ENCODE measurements at places on chromosomes 16 and 17.

GRCh38 chr17:76039121-76039520 lies 12.0 kb upstream of the EVPL start:
- DNase-seq = no peak

- DNase-seq = peak; percentile 29
Observed at GRCh38 chr16:66662445-66663194, 33.9 kb downstream of the CMTM4 start.

- DNase-seq = no peak
Observed at GRCh38 chr17:14037453-14037852, 31.9 kb upstream of the COX10 start.

GRCh38 chr17:78537217-78537860 lies 39.9 kb downstream of the DNAH17 start:
- DNase-seq = no peak

DNA sequence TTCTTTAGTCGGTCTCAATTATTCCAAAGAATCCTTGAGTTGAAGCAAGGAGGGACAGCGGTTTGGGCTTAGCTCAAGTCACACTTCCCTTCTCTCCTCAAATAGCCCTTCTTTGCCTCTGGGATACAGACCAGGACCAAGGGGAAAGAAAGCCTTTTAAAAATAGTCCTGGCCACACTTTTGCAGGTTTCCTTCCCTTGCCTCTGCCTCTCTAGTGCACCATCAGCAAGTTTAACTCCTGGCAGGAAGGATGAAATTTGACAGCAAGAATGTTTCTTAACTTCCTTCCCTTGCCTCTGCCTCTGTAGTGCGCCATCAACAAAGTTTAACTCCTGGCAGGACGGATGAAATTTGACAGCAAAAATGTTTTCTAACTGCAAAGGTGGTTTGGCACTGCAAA lies 7.2 kb upstream of the G6PC1 start:
- no peak for DNase-seq

DNA sequence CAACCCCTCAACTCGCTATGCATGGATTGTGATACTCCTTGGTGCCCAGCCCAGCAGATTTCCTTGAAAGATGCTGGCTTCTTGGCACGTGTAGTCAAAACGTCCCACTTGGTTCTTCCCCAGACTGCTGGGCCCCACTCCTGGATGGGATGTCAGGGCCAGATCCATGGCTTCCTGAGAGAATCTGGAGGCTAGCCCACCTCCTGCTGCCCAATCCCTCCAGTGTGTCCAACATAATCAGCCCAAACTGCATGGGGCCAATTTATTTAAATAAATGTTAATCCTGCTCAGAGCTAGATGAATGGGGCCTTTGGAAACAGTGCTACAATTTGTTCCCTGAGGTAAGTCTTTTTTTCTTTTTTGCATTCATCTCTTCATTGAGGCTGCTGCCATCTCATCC lies 49.4 kb downstream of the WSB1 start:
- no peak for DNase-seq

GRCh38 chr16:78957317-78958100 lies 643.0 kb downstream of the MAF start:
- DNase-seq = no peak

GRCh38 chr17:34763728-34764665 lies 184.6 kb downstream of the TMEM132E start:
- no peak for DNase-seq

DNA sequence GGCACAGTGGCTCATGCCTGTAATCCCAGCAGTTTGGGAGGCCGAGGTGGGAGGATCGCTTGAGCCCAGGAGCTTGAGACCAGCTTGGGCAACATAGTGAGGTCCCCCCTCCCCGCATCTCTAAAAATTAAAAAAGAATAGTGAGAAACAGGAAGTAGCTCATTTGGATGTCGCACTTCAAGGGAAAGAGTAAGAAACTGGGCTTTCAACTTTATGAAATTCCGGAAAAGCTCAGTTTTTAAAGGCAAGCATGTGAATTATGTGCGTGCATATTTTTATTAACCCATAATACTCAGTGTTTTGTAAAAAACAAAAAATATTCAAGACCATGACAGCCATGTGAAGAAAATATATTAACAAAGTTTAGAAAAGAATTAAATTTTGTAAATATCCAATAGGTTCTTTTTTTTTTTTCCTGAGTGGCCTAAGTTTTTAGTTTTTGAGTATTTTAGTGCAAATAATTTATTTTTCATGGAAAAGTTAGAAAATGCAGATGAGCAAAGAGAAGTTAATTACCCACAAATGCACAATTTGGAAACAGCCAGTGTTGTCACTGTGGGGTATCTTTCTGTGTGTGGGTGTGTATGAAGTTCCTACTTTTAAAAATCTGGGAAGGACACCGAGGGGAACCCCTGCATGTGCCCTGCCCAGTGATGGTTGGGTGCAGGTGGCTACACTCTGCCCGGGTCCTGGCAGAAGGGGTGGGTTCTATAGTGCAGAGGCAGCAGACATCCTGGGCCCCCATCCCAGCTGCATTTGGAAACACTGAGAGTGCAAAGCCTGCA lies 40.0 kb downstream of the CIBAR2 start:
- no peak for DNase-seq

DNA sequence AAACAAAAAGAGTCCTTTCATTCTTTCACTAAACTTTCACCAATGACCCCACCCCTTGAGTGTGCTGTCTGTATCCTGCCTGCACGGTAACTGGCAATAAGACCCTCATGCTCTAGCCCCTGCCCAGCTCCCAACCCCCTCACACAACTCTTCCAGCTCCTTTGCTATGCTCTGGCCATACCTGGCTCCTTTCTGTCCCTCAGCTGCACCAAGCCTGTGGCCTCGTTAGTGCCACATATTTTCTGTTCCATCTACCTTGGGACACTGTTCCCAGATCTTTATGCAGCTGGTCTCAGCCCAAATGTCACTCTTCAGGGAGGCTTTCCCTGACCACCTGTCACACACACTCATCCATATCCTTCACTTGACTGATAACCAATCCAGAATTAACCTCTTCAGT lies 47.3 kb downstream of the C16orf82 start:
- DNase-seq = no peak

DNA sequence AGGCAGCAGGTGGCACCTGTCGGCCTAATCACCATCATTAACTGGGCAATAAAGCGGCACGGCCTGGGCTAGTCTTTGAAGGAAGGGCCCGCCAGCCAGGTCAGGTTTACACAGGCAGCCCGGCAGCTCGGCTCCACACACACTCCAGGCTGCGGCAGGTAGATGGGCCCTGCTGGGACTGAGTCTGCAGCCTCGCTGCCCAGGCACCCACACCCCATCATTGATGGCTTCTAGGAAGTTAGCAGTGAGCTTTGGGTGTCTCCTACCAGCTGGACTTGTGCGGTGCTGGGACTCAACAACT lies 6.8 kb upstream of the FOXN1 start:
- DNase-seq = no peak

- peak; percentile 41 for DNase-seq
Observed at GRCh38 chr17:4249452-4250029, 14.2 kb downstream of the ANKFY1 start.

DNA sequence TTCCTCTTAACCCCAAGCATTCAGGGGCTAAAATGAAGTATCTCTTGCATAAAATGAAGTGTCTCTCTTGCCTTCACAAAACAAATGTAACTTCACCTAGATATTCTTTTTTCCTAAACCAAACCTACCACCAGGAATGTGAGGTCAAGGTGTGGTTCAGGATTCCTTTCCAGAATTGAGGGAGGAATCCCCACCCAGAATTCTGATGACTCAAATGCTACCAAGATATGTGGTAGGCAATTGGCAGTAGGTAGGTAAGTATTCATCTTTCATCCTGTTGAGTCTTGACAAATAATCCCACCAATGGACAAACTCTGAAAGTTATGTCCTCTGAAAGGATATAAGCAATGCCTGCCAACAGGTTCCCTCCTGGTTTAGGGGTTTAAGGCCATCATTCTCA lies 26.2 kb downstream of the TRIM16 start:
- DNase-seq = no peak

DNA sequence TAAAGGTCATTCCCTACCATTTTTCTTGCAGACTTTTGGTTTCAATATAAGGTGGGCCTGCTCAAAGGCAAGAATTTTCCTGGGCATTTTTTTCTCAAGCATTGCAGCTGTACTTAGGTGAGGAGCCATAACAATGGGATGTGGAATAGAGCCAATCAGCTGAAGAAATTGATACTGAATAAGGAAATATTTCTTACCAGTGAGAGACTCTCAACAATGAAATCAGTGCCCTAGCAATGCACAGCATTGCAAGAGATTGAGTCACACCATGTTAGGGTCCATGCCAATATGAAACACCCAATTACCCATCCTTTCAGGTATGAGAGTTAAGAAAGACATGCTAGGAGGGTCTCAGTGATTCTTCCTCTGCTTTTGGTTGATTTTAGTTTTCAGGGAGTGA lies 237.6 kb downstream of the SOX9 start:
- no peak for DNase-seq

DNA sequence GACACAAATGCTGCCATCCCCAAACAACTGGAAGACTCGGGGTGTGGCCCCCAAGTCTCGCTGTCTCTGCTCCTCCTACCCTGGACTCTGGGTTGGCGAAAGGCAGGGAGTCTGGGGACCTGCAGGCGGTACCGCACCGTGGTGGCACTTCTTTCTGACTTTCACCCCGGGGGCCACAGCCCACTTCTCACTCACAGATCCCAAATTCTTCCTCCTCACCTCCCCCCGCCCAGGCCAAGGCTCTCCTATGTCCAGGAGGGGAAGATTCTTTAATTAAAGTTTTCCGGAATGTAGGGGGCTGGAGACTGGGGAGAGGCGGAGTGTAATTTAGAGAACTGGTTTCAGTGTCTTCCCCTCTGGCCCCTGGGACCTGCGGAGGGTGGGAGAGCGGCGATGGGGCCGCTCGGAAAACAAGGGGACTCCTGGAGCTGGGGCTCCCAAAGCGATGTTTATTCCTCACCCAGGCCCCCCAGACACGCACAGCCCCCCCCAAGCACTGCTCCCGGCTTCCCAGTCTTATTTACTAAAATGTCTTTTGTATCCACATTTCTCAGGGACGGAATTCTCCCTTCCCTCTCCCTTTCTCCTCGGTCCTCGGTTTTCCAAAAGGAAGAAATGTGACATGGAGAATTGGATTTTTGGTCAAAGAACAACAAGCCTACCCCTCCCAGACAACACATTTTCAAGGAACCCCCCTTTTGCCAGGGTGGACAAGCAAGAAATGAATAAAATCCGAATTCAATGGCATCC lies 1.2 kb downstream of the WNT3 start:
- no peak for DNase-seq

DNA sequence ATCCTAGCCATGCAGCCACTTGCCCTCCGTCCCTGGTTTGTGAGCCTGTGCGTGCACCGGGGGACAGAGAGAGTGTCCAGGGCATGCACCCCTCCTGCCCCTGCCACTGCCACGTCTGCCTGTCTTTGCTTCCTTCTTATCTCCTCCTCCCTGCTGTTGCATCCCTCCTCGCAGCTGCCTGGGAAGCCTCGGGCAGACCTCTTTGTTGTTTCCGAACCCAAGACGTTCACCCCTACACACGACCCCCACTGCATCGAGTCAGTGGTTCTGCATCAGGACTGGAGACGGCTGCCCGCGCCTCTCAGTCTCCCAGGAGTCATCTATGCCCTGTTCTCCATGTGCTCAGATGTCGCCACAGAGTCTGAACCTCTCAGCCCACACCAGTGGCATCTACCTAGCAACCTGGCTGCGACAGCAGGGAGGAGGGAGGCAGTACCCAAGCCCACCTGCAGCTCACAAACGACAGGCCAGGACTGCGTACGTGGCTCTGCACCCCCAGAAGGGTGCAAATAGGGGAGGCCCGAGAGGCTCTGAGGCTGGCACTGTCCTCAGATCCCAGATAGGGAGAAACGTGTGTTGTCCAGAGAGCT lies 5.2 kb downstream of the TIMP2 start:
- no peak for DNase-seq

DNA sequence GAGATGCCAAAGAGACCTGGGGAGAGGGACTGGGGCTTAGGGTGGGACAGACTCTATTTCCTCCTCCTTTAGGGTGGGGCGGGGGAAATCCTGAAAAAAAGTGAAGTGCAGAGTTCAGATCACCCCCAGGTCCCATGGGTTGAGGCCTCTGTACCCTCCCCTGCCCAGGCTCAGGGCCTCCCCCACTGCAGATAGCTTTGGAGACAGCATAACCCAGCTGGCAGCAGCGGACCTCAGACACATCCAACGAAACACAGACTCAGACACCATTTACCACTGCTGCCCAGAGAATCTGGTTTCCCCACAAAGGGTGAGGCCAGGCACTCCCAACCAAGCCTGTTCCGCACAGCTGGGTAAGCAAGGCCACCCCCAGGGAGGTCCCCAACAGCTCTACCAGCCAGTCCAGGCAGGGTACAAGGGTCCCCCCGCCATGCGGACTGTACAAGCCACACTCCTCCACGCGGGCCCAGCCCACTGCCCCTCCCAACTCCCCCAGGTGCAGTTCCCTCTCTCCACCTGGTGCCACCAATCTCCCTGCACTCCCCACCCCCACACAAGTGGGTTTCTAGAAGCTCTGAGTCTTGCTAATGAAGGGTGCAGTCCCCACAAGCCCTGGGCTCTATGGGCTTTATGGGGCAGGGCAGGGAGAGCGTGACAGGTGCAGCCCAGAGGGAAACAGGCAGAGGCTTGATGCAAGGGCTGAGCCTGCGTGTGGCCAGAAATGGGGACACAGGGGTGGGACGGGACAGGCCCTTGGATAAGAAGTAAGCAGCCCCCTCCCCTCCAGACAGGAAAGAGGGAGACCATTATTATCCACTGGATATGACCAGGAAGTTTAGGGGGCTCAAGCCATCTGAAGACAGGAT lies 8.9 kb downstream of the RHBDF2 start:
- no peak for DNase-seq

- peak; percentile 9 for DNase-seq
Observed at GRCh38 chr16:10668322-10669045, 26.2 kb downstream of the TEKT5 start.

Measured in SK-N-DZ (cell line).